ENCODE measurements at places on chromosomes 5 and 9.

DNA sequence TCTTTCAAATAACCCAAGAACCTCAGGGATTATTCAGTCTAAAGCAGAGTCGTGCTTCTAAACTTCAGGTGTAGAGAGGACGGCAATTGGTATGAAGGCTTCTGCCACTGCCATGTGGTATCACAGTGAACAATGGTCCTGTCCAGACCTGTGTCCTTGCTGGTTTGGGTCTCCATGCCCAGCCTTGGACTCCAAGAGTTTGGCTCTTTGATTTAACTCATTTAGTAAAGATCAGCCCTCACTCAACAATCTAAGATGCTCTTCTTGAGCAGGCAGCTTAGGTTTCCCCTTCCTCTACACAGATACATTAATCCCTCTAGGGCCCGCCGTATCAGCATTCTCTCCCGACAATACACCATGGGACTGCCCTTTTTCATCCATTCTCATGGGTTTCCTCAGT is 518.0 kb downstream of the RAB3C start:
- DNase-seq, result no peak

GRCh38 chr9:83583151-83584014 is 39.6 kb upstream of the IDNK start:
- no peak for DNase-seq

- DNase-seq, result no peak
Observed at GRCh38 chr5:59724482-59725391, 168.8 kb downstream of the PDE4D start.

GRCh38 chr9:26744191-26744965 is 148.2 kb downstream of the CAAP1 start:
- no peak for DNase-seq

GRCh38 chr9:2257248-2257929 is 242.2 kb downstream of the SMARCA2 start:
- DNase-seq, result no peak

- no peak for DNase-seq
Observed at GRCh38 chr5:62333250-62333794, 27.3 kb downstream of the KIF2A start.

DNA sequence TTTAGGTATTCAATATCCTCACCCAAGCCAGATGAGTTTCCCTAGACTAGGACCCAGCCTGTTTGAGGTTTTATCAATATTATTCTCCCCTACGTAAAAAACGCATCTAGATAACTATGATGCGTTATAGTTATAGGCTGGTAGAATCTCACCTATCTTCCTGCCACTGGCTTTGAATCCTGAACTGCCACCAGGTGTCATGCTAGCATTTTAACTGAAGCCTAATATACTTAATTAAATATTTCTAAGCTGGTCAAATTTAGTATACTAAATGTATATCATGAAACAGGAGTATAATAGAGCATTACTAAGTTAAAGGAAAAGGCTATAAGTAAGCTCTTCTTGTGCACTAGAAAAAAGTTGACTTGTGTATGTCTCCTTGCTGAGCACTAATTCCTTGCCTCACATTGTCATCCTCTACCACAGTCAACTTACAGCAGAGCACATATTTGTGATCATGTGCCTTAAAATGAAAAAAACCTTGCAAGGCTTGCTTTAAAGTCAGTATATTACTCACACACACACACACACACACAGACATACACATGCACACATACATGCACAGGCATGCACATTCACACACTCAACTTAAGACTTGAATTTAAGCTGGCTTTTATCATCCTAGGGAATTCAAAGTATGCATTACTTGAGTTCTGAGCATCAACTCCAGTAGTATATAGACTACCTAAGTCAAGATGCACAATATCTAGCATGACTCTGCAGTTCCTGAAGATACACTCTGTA is 303.4 kb downstream of the ADGRV1 start:
- no peak for DNase-seq

DNA sequence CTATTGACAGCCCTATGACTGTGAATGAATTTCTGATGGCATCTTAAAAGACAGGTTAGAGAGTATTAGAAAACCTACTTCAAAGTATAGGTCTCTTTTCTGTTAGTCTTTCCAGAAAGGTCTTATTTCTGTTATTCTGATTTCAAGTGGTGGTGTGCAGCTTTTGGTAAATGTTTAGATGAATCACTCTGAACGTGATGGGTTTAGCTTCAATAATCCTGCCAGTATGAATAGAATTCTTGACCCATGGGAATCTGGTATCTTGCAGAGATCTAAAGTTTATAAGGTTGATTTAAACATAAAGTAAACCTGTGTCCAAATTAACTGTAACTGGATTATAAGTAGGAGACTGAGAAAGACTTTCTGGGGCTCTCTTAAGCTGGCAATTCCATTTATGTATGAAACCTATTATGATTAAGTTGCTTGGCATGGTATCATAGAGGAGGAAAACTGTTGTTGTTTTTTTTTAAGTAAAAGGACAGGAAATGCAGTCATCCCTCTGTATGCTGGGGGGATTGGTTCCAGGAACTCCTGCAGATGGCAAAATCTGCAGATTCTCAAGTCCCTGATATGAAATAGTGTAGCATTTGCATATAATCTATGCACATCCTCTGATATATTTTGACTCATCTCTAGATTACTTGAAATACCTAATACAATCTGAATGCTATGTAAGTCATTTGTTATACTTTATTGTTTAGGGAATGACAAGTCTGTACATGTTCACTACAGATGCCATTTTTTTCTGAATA is 77.0 kb upstream of the ADAMTS19 start:
- no peak for DNase-seq

DNA sequence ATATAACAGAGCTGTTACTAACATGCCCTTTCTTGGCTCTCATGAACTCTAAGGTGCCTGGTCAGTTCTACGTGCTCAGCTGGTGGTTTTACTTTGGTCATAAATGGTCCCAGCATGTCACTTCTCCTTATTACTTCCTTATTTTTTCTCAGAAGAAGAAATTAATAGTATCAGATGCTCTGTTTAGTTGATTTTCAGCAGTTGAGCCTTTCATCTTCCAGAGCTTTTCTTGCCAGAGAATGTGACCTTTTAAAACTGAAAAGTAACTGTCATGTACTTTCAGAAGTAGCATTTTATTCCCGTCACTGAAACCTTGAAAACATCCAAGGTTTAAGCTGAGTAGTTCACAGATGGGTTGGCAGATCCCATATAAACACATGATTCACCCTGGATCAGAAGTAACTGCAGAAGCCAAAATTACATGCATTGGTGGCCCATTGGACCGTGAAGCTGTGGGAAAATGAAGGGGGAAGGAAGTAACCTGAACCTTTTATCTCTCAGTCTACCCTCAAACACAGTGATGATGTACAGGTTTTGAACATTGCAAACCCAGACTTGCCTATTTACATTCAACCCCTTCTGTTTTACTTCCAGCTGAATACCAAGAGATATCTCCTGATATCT is 50.5 kb downstream of the HACD4 start:
- DNase-seq, result no peak

DNA sequence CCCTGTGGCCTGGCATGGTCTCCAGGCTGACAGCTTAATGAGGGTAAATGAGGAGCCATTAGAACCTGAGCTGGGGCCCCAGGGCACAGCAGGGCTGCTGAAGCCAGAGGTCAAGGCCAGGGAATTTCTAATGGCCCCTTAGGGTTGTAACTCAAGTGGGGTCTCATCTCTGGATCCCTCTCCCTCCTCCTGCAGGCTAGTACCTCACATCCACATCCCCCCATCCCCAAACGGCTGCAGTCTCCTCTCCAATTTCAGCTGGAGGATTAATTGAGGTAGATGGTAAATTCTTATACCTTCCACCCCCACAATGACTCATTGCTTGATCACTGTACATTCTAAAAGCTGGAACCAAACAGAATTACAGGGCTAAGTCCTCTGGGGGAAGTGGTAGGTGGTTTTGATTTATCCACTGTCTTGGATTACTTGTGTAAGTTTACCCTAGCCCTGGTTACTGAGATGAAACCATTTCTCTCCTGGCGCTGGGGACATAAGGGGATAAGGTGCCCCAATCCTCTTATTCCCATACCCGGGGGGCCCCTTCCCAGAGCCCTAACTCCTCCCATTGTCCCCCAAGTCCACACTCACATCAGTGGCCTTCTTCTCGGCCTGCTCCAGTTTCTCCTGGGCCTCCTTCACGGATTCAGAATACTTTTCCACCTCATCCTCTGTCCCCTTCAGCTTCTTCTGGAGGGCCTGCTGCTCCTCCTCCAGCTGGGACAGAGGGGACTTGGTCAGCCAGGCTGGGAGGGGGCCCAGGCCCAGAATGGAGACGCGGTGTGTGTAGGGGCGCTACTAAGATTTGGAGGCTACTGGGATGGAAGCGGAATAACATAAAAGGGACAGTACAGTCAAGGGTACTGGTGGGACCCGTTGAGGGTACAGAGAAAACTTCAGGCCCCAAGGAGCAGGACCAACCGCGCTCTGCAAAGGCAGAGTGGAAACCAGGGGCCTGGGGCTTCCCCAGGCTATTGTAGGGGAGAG is 875 bp downstream of the TPM2 start:
- DNase-seq, result no peak

DNA sequence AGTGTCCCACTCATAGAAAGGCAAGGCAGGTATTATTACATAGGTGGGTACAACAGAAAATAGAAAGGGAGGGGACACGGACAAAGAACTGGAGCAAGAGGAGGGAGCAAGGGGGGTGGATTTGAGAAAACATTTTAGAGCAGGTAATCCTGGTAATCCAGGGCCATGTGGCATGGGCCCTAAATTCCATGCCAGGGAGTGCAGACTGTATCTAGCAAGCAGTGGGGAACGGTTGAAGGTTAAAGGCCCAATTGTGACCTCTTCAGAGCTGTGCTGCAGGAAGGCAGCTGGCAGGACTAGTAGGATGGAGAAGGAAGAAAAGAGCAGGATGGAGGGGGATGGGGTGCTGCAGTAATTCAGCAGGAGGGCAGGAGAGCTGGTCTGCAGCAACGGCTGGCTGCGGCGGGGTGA is 75.2 kb downstream of the PDE6A start:
- DNase-seq, result no peak

- no peak for DNase-seq
Observed at GRCh38 chr5:66494437-66494836, 101.8 kb upstream of the MAST4 start.

- no peak for DNase-seq
Observed at GRCh38 chr9:84996029-84996428, 326.5 kb downstream of the NTRK2 start.

GRCh38 chr9:106102821-106103220 is 408.5 kb downstream of the TMEM38B start:
- DNase-seq, result no peak

DNA sequence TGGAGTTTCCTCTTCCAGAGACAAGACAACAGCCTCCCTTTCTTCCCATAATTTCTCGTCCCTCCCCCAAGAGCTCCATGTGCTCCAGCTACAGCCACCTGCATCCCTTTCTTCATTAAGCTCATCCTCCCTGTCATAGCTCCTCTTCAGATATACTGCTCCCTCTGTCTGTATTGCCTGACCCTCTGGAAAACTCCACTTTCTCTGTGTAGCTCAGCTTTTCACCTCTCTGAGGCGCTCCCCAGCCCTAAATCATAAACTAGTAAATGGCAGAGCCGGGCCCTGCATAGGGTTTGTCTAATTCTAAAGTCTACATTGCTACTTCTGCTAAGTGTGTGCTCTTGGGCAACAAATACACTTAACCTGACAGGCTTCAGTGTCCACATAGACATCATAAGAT is 8.8 kb upstream of the PLIN2 start:
- DNase-seq, result no peak

DNA sequence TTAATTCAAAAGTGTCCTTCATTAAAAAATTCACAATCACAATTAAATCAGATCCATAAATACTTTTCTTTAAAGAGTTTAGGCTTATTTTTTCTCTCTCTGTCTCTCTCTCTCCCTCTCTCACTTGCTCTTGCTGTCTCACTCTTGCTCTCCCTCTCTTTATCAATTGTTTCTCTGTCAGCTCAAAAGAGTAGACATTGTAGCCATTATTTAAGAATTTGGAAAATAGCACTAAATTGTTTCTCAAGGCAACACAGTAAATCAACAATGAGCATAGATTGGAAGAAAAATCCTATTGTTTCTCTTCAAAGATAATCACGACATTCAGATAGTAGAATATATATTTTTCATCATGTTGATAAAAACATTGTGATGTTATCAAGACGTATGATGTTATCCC is 1114.0 kb downstream of the PTPRD start:
- DNase-seq, result no peak

DNA sequence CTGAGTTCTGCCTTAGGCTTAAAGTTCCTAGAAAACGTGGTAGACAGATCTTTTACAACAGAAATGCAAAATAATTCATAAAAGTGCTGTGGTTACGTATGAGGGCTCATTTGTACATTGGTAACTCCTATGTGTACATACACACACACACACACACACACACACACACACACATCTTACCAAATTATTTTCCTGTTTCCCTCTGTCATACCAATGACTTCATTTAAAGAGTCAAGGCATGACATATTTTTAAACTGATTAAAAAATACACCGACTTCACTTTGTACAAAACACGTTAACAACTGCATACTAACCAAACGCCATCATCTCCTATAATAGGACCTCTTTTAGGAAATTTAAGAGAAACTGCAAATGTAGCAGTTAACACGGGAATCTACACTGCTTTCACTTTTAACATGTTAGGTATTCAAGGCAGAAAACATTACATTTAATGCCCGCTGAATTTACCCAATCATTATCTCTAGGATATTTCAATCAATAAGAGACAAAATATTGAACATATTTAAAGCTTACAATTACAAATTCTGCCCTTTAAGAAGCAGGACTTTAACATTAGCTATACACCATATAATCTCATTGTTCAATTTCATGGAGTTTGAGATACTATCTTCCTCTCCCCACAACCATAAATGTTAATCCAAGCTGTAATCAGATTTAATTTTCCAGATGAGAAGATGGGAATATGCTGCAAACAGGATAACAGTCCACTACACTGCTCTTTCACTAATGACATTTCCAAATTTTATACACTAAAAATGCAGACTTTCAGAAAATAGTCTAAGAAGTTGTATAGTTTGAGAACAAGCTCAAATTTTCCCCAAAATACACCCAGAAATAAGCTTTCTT is 133.1 kb downstream of the DENND1A start:
- DNase-seq, result no peak

DNA sequence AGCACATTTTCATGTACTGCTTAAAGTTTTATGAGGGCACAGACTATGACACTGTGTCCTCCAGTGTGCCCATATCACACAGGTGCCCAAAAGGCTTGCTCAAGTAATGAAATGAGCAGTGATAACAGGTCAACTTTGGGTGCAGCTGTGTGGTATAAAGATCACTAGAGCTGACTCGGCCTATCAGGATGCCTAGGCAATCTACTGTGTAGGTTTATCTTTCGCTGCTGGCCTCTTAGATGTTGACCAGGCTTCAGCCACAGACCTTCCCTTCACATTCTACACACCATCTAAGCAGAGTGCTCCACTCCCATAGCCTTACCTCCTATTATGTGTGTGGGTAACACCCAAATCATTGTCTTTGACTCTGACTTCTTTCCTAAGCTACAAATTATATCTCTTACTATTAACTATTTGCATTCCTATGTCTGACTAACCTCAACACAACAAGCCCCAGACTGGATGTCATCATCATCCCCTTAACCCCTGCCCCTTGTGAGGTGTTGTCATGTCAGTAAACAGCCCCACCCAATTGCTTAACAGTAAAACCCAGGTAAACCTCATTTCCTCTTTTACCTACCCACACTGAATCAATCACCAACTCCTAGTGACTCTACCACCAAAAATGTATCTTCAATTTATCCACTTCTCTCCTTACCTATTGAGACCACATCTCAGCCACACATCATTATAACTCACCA is 2.5 kb downstream of the SREK1IP1 start:
- DNase-seq, result no peak

- DNase-seq, result no peak
Observed at GRCh38 chr9:125409217-125409636, 147.6 kb downstream of the GAPVD1 start.

GRCh38 chr5:169185626-169186025 is 115.3 kb downstream of the SLIT3 start:
- DNase-seq, result no peak
